ENCODE measurements at places on chromosomes 3 and 15. TPM values are rescaled to one million over a fixed set of nuclear protein-coding genes. Genes with fewer than 3 reads are reported as not detected.

DNA sequence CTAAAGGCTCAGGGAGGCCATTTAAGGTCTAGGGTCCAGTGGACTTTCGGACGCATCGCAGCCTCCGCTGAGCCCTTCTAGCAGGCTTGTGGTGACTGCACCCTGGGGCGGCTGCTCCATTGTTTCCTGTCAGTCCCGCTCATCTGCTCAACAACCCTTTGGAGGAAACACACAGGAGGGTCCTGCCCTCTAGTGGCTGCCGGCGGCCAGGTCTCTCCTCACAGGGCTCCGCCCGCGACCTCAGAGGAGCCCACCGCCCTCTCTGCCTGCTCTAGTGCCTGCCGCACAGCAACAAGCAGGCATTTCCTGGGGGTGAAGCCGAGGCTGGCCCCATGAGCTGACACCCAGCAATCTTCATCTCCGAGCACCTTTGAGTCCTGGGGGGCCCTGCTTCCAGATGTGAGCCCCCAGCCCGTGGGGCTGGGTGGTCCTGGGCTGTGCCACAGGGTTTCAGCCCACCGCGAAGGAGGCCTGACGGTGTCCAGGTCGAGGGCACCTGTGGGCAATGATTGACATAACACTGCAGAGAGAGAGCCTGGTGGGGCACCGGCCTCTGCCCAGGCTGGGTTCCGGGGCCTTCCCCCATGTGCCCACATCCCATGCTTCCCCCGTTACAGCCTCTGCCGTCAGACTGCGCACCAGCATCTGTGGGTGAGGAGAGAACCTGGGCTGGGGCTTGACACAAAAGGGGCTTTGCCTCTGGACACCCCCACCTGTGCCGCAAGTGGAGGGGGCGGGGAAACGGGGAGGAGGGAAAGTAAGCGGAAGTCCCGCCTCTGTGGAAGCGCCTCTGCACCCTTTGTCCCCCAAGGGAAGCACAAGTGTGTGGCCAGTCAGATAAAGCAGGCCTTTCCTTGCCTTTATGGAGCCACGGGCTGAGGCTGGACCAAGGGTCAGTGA, 27.0 kb upstream of the SFMBT1 start:
- peak; percentile 83 for DNase-seq

- DNase-seq: no peak
Measured at GRCh38 chr3:31934866-31935265, 46.2 kb downstream of the OSBPL10 start.

DNA sequence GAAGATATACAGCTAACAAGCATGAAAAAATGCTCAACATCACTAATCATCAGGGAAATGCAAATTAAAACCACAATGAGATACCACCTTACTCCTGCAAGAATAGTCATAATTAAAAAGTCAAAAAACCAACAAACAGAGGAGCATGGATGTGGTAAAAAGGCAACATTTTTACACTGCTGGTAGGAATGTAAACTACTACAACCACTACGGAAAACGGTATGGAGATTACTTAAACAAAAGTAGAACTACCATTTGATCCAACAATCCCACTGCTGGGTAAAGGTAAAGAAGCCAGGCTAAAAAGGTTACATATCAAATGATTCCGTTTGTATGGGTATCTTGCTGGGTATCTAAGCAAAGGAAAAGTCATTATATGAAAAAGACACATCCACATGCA, 53.8 kb downstream of the STAG1 start:
- DNase-seq: no peak

- no peak for DNase-seq
Measured at GRCh38 chr15:25175789-25176615, 221.2 kb downstream of the SNRPN start.

- DNase-seq: no peak
Measured at GRCh38 chr15:89836267-89837133, 21.8 kb upstream of the ANPEP start.

The IMP3 gene
- 163 TPM for total RNA-seq

The SCAANT1 gene
- total RNA-seq: not detected
